ENCODE measurements at places on chromosomes 13 and 19.

DNA sequence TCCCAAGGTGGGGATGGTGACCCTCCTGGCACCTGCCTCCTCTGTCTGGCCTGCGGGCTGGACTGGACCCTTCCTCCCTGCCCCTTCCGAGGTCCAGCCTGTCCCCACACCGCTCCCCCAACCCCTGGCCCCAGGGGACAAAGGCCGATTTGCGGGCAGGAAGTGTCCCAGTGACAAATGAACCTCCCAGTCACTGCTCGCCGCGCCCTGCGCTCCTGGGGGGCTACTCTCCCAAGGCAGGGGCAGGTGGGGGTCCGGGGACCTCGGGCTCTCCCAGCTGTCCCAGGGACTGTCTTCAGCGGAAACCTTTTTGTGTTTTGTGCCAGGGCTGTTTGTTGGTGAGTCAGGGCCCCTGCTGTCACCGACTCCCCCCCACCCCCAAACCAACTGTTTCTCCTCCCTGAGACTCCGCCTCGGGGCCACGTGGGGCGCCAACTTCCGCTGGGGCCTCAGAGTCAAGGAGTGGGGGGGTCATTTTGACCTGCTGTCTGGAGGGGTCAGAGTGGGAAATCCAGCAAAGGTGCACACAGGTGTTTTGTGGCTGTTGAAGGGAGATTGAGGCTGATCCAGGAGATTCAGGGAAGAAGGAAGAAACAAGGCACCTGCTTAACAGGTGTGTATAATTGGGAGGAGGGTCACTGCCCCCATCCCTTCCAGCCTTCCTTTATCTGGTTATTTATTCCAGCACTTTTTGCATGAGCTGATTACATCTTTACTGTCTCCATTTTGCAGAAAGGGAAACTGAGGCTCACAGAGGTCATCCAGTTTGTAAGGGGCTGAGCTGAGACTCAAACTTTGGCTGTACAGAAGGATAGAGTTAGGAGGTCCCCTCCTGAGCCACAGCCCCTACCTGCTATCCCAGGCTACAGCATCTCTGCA lies 831 bp downstream of the PGPEP1 start:
- peak; percentile 17 for DNase-seq

- DNase-seq, result peak; percentile 42
These were observed 16.6 kb downstream of the LMO7 start for GRCh38 chr13:75652726-75653125.

- no peak for DNase-seq
These were observed 2.0 kb downstream of the PCCA start for GRCh38 chr13:100090861-100091260.

GRCh38 chr13:60857698-60858097 lies 460.7 kb downstream of the TDRD3 start:
- DNase-seq, result no peak

- DNase-seq, result no peak
These were observed 3.9 kb upstream of the SLC35E1 start for GRCh38 chr19:16575861-16576689.

DNA sequence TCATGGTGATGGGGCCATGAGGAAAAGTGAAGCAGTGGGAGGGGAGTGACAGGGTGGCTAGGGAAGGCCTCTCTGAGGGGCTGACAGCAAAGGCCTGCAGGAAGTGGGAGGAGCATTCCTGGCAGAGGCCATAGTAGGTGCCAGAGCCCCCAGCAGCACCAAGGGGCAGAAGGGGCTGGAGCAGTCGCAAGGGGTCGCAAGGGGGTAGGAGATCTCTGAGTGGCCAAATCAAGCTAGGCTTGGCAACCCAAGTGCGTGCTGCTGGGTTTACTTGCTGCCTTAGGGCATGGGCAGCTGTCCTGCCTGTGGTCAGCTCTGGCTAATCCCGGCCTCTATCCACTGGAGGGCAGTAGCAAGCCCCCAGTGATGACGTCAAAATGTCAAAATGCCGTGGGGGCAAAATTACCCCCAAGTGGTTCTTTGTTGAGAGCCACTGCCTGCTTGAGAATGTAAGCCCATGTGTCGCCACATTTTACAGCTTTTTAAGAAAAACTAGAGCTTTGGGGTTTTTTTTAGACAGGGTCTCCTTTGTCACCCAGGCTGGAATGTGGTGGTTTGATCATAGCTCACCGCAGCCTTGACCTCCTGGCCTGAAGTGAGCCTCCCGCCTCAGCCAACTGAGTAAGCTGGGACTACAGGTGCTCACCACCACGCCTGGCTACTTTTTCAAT lies 11.8 kb downstream of the CCDC97 start:
- peak; percentile 55 for DNase-seq

- no peak for DNase-seq
These were observed 79.7 kb upstream of the MBNL2 start for GRCh38 chr13:97142452-97142851.

GRCh38 chr13:39577838-39578491 lies 25.0 kb downstream of the LHFPL6 start:
- DNase-seq, result no peak

GRCh38 chr13:79522583-79522982 lies 41.6 kb downstream of the NDFIP2 start:
- DNase-seq, result peak; percentile 41

- no peak for DNase-seq
These were observed 726.2 kb upstream of the SGCG start for GRCh38 chr13:22454586-22454985.

DNA sequence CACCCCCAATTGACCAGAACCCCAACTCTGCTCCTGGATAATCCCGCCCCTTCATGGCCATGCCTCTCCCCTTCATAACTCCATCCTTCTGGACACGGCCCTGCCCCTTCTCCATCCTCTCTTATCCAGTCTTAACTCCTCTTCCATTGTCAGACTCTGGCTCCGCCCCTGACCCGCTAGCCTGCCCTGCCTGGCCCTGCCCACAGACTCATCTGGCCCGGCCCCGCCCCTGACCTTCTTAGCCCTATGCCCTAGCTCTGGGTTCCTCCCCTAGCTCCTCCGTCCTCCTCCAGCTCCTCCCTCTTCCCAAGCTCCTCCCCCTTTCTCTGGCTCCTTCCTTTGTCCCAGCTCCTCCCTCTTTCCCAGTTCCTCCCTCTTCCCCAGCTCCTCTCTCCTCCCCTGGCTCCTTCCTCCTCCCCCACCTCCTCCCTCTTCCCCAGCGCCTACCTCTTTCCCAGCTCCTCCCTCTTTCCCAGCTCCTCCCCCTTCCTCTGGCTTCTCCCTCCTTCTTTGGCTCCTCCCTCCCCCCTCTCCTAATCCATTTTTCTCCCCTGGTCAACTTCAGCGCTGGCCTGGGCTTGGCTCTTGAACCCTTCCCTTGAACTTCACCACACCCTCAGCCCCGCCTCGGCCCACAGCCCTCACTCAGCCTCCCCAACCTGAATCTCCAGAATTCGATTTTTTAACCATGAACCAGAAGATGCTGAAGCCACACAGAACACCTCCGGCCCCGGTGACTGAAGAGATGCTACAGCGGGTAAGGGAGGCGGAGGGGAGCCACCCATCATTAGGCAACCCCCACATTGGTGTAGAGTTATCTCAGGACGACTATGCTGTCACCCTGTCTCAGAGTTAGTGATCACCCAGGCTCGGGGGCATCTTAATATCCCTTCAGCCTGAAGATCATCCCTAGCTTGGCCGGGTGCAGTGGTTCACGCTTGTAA lies 9.2 kb upstream of the ZNF358 start:
- DNase-seq, result peak; percentile 46

- DNase-seq, result no peak
These were observed at the start of gene ICAM3 for GRCh38 chr19:10339380-10339960. ICAM3 (minus strand) TSS chr19:10339624; CDS start chr19:10339614, 10 bp downstream.

- DNase-seq, result no peak
These were observed 40.2 kb downstream of the SMIM24 start for GRCh38 chr19:3440082-3440481.
